ENCODE measurements at places on chromosomes 2 and 18.

- DNase-seq: no peak
Measured at GRCh38 chr2:155633887-155634570, 698.5 kb downstream of the NR4A2 start.

GRCh38 chr2:62485761-62486438, 20.1 kb downstream of the TMEM17 start:
- no peak for DNase-seq

- DNase-seq: no peak
Measured at GRCh38 chr2:238457927-238458324, 31.2 kb downstream of the ASB1 start.

- no peak for DNase-seq
Measured at GRCh38 chr2:26561376-26561775, 79.8 kb downstream of the CIB4 start.

DNA sequence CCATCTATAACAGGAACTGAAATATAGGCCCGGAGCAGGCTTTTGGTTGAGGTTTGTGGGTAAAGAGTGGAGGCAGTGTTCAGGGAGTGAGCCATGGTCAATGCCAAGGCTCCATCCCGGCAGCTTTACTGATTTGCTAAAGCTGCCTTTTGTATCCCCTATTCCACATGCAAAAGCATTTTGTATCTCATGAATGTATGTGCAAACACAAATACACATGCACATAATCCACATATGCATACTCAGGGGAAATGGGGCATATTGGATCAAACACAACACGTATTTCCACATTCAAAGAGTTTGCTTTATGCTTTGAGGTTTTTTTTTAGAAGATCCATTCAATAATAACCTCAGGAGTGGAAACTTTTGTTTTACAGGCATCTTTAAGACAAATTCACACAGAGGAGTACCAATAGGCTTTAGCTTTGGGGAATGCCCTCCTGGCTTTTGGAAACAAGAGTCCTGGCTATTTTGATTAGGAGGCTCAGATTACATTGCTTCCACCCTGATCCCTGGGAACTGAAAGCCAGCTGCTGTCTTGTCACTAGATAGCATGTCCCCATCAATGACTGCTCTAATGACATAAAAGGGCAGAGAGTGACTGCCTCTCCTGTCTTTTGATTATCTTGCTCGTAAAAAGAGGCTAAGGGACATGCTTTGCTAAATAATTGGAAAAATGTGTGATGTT, 263.2 kb downstream of the EN1 start:
- no peak for DNase-seq

DNA sequence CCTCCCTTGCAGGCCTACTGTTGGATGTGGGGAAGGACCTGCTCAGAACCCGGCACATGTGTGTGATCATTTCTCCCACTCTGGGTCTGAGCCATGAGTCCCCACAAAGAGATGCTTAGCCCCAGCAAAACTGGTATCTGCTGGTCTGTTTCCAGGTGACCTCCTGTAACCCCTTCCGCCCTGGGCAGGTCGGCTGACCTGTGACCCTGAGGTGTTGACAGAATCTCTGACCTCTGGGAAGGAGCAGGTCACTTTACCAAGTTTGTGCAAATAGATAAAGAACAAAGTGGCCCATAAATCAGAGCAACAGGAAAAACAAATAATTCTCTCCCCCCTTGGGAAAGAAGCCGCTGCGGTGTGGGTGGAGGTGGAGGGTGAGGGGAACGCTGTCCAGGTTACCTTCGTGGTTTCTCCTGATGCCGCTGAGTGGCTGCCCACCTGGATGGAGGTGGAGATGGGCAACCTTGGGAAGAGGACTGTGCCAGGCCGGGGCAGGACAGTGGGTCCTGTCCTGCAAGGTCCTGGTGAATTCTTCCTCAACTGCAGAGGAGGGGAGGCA, 174.0 kb upstream of the MYCN start:
- DNase-seq: no peak

- DNase-seq: no peak
Measured at GRCh38 chr2:3298191-3298590, 79.4 kb downstream of the EIPR1 start.

DNA sequence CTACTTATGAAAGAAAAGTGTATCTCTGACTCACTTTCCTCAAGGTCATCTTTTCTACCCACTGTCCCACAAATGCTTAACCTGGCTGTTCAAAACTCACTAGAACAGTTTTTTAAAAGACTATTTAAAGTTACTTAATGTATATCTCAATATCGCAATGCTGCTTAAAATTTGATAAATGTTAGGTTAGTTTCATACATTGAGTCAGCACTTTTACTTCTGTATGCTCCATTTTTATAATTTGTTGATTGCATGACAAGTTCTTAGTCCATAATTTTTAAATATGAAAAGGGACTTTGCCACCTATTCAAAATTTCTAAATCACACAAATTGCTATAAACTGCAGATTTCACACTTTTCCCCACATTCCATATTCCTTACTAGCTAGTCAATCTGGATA, 231.7 kb upstream of the SLC39A10 start:
- no peak for DNase-seq

DNA sequence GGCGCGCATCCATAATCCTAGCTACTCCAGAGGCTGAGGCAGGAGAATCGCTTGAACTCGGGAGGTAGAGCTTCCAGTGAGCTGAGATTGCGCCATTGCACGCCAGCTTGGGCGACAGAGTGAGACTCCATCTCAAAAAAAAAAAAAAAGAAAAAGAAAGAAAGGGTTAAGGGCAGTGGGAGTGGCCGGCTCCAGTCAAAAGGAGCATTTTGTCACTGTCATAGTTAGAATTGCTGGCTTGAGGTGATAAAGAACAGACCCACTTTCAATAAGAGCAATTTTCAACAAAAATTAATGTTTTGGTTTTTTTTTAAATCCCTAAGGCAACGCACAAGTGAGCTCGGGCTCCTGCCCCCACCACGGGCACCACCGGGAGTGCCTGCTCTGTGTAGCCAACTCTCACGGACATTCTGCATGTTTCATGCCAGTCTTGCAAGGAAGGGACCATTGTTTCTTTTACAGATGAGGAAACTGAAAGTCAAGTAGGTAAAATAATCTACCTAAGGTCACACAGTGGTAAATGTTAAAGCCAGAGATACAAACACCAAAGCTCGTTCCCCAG, 8.5 kb downstream of the CIB4 start:
- DNase-seq: no peak

DNA sequence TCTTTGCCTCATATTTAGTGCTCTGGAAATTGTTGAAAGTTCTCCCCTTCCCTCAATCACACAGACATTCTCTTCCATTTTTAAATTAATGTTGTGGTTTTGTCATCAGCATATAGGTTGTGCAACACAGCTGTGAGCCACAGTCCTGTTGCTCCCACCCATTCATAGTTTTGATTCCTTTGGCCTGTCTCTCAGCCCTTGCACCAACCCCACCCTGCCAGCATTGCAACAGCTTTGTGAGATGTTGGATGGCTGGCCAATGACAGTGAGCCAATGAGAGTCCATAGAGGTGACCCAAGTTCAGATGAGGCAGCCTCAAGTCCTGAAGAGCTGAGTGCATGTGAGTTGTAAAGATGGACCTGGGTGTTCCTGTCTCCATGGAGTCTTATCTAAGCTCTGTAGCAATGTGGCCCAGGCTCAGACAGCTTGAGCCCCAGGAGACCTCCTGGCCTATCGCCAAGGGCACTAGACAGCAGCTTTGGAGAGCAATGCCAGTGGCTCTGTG, 775.5 kb downstream of the RNF144A start:
- no peak for DNase-seq

DNA sequence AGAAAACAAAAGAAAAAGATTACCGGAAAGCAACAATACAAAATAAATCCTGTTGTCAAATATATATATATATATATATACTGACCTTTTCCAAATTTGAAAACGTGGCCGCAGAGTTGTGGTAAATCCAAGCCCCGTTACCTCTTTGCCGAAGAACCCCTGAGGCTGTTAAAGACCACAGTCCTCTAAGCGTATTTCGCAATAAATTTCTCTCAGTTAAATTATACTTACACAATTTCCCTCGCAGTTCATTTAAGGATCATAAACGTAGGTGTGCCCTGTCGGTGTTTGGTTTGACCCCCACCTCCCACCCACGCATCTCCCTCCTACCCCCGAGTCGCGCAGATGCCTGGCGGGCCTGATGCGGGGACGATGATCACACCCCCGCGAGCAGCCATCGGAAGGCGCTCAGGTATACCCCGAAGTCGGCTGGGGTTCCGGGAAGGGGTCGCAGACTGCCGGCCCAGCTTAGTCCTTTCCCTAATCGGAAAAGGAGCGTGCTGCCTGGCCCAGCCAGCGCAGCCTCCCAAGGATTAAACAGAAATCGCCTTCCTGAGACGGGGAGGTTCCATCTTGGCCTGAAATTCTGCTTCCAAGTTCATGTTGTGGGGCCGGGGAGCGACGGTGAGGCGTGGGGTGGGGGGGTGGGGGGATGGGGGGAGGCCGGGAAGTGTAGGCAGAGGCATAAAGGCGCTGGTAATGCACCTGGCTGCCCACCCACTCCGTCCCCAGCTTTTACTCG, 2.9 kb upstream of the MEIS1 start:
- DNase-seq: no peak

- no peak for DNase-seq
Measured at GRCh38 chr18:574865-575645, 5.1 kb upstream of the CETN1 start.

DNA sequence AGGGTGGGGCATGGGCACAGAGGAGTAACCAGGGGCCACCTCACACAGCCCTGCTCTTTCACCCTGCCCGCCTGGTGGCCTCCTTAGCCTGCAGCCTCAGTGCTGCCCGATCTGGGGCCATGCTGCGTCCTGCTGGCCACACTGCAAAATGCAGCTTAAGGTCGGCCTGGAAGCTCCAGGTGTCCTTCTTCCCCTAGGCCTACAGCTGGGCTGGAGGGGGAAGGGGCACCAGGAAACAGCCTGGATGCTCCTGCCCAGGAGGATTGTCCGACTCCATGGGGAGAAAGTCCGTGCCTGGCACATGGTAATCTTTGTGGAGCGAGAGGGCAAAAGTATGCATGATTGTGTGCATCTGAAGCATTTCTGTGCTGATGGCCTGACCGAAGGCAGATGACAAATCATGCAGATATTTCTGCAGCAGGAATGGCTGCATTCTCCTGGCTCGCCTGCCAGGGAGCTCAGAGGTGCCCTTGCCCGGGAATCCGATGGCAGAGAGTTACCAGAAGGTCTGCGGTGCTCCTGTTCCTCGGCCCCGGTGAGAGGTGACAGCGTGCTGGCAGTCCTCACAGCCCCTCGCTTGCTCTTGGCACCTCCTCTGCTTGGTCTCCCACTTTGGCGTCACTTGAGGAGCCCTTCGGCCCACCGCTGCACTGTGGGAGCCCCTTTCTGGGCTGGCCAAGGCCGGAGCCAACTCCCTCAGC, 12.8 kb upstream of the ALPP start:
- no peak for DNase-seq

DNA sequence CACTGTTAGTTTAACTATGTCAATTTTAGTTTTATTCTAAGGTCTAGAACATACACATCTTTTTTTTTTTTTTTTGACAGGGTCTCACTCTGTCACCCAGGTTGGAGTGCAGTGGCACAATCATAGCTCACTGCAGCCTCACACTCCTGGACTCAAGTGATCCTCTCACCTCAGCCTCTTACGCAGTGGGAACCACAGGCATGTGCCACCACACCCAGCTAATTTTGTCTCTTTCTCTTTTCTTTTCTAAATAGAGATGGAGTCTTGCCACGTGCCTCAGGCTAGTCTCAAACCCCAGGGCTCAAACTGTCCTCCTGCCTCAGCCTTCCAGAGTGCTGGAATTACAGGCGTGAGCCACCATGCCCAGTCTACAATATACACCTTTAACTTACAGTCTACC, 69.5 kb upstream of the CHRNA1 start:
- DNase-seq: no peak

DNA sequence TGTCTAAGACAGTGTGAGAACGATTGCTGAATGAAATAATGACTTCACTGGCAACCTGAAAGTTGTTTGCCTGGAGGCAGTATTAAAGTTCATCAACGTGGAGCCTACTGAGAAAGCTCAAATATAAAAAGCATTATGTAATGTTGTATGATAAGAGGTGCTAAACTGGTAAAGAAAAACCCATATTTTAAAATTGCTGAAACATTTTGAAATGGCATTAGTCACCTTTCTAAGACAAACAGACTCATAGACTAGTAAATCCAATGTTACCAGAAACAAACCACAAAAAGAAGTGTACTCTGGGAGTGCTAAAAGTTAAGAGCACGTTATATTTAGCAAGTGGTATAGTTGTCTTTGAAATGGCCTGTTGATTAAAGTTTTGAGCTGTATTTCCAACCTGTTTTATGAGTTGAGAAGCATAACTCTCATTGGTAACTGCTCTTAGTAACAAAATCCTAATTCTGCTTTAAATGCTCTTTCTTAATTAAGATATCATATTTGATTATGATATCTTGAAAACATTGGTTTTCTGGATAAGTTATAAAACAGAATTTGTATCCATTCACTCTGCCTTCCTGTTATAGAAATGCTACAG, 62.7 kb downstream of the CYP1B1 start:
- no peak for DNase-seq

GRCh38 chr2:217829420-217829819, 173.4 kb downstream of the TNS1 start:
- no peak for DNase-seq

DNA sequence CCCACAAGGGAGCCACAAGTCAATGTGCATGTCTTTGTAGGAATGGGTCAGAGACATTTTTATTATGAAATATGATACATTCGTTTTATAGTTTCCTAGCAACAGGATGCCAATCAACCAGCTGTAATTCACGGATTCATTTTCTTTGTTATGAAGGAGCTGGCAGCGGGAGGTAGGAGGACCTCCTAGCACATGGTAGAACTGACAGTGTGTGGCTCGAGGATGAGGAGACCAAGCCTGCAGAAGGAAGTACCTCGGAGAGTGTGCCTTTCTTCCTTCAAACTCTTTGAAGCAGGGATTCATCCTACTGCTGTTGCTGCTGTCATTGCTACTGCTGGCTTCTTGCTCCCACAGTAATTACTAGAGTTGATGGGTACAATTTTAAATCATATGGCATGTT, 504.8 kb upstream of the KLHL29 start:
- DNase-seq: no peak

DNA sequence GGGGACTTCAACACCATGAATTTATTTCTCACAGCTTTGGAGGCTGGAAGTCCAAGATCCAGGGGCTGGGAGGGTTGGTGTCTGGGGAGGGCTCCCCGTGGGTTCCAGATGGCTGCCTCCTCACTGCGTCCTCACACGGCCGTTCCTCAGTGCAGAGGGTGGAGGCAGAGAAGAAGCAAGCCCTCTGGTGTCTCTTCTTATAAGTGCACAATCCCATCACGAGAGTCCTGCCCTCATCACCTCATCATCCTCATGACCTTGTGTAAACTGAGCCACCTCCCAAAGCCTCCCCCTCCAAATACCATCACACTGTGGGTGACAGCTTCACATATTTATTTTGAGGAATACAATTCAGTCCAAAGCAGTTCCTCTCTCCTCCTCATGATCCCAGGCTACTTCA, 26.3 kb downstream of the TMEM163 start:
- no peak for DNase-seq

GRCh38 chr18:14942275-14942674, 194.3 kb downstream of the ANKRD30B start:
- no peak for DNase-seq

- no peak for DNase-seq
Measured at GRCh38 chr2:71385012-71385411, 53.4 kb downstream of the ZNF638 start.
